ENCODE measurements at places on chromosomes 12 and 14.

DNA sequence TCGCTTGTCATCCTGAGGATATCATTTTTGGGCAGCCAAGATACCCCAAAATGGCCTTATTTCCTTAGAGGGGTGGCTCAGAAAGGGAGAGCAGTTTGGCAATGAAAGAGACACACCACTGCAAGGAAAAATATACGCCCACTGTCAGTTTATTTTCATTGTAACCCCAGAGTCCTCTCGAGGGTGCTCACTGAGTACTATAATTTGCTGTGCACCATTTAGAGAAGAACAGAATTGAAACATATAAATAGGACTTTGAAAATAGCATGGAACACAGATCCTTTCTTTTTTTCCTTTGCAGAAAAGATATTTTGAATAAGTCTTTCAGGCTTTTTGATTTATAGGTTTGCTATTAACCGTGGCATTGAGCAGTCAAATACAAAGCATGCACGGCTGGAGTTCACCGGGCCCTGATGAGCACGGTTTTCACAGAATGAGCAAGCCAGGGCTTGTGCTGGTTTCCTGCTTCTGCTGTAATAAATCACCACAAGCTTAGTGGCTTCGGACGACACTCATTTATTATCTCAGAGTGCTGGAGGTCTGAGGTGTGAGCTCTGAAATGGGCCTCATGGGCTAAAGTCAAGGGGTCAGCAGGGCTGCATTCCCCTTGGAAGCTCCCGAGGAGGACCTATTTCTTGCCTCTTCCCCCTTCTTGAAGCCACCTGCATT lies 152.3 kb downstream of the ZNF664 start:
- no peak for DNase-seq

GRCh38 chr12:114415525-114415868 lies 9.6 kb upstream of the TBX5 start:
- no peak for DNase-seq

DNA sequence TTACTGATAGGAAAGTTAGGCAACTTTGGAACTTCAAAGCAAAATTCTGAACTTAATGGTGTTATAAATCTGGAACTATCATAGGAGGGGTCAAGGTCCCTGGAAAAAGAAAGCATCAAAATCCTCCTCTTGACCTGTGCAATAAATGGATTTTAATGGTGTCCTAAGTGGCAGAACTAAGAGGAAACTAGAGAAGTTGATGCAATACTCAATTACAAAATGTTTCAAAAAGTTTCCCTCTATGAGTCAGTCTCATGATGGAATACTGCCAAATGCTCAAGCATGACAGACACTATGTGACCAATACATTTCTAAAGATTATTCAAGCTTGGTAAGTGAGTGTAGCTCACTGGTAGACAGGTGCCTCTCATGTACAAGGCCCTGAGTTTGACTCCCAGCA lies 47.7 kb upstream of the ERGIC2 start:
- no peak for DNase-seq

- DNase-seq = no peak
These were observed 69.9 kb downstream of the RAD52 start for GRCh38 chr12:879641-880040.

- no peak for DNase-seq
These were observed 50.9 kb downstream of the SLC4A8 start for GRCh38 chr12:51475543-51475942.

- DNase-seq = no peak
These were observed 91.0 kb downstream of the ELK3 start for GRCh38 chr12:96285158-96285557.

GRCh38 chr14:20772650-20773049 lies 4.4 kb downstream of the EDDM3B start:
- DNase-seq = no peak

DNA sequence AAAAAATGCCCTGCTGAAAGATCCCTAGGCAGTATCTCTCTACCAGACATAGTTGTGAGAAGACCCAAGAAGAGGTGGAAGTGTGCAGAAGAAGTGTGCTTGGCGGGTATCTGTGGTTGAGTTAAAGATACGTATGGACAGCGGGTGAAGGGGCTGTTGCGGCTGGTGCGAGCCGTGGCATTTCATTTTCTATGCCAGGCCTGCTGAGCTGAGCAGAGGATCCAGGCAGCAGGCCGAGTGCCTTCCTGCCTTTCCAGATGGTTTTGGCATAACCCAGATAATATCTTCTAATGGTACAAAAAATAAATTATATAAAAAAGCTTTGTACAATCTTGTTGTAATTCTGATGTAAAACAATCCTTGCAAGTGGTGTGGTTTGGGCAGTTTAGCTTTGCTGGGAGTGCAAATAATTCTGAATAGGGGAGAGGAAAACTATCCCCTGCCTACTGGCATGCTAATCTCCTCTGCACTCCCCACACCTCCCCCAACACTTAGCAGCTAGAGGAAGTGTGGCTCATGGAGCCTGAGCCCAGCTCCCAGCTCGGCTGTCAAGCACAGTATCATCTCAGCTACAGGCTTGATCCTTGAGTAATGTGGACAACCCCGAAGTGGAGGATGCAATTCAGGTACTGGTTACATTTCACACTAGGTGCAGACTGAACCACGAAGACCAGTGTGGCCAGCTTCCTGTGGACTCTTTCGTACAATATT lies 168.9 kb downstream of the VRK1 start:
- DNase-seq = no peak

GRCh38 chr14:63672417-63673180 lies 30.9 kb upstream of the WDR89 start:
- DNase-seq = no peak

DNA sequence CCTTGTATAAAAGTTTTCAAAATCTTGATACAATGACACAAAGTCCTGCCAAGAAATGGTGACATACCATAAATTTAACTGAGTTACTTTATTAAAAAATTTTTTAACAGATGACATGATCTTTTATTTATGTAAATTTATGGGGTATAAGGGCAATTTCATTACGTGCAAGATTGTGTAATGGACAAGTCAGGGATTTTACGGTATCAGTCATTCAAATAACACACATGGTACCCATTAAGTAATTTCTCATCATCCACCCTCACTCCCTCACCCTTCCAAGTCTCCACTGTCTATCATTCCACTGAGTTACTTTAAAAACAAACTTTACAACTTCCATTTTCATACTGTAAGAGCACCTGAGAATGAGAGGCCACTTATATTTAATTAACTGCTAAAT lies 37.4 kb downstream of the SPTLC2 start:
- DNase-seq = no peak

All from sciatic nerve (tissue), 2 donors.